ENCODE measurements at places on chromosomes 16 and 17.
A peak's percentile ranks its signal among the peaks of the same experiment; 100 is the strongest.

DNA sequence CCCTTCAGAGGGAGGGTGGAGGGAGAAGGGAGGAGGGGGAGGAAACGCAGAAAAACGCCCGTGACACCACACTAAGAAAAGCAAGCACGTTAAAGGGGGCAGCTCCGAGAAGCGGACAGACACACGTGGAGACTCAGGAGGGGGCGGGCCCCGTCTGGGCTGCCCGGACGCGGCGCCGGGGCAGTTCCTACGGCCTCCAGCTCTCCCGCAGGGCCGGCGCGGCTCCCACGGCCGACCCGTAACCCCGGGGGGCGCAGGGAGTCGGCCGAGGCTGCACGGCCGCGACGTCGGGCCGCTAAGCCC is 362 bp downstream of the KLHDC4 start:
- DNase-seq: peak; percentile 15

- DNase-seq: no peak
Measured at GRCh38 chr16:4365014-4365406, 6.6 kb upstream of the VASN start.

DNA sequence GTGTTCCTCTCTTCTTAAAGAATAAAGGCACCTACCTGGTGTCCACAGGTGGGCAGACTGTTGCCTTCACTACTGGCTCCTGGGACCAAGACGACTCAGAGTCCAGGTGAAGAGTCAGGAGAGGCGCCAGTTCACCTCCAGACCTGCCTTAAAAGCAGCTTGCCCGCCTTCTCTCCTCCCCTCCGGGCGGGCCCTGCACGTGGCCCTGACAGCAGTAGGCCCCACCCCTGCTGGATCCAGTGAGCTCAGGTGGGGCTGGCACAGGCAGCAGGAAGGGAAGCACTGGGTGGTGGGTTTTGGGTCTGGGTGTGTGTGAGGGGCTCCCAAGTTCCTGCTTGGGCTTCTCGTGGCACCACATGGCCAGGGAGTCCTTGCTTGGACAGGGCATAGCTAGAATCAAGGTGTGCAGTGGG is at the start of gene TNS4:
TNS4 (minus strand) TSS at position 125 of the 413 bp plus-strand sequence. CDS start 5,198 bp downstream, outside the sequence.
- no peak for DNase-seq

GRCh38 chr17:18980682-18981334 is 23.8 kb downstream of the FAM83G start:
- no peak for DNase-seq

GRCh38 chr17:45353043-45353442 is 36.2 kb upstream of the MAP3K14 start:
- DNase-seq: peak; percentile 31

DNA sequence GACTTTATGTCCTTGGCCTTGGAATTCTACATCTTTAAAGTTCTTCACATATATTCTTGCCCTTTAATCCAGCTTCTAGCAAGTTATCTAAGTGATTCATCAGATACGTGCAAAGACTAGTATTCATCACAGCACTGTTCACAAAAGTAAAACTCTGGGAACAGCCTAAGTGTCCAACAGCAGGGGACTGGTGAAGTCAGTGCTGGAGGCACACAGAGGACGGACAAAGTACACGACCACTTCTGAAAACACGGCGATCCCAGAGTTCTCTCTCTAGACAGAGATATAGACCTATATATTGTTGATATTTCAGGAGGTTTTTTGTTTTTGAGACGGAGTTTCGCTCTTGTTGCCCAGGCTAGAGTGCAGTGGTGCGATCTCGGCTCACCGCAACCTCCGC is 12.8 kb downstream of the CTRB1 start:
- no peak for DNase-seq

- DNase-seq: no peak
Measured at GRCh38 chr17:71461498-71462169, 659.2 kb upstream of the SOX9 start.

GRCh38 chr17:66953630-66954020 is 10.9 kb upstream of the CACNG4 start:
- DNase-seq: no peak

GRCh38 chr16:12176051-12176450 is 199.5 kb downstream of the SNX29 start:
- DNase-seq: no peak
